Endothelial cell of umbilical vein (primary cell): ENCODE measurements at places on chromosomes 1 and 21. TPM values are rescaled to one million over a fixed set of nuclear protein-coding genes. Genes with fewer than 3 reads are reported as not detected.

DNA sequence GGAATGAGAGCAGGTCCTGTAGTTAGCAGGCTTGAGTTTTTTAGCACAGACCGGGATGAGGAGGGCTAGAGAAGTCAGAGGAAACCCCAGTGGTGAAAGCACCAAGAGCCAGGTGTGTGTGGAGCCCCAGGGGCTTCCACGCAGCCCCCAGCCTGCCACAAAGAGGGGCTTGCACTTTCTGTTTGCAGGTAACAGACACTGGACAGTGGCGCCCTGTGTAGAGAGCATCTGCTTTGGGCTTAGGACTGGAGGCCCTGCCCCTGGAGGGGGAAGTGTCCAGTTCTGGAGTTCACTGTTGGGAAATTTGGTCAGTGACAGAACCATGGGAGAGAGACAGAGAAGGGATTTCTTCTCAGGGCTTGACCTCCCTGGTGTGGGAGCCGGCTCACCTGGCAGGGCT lies 19.5 kb downstream of the AGT start:
- no peak for DNase-seq

DNA sequence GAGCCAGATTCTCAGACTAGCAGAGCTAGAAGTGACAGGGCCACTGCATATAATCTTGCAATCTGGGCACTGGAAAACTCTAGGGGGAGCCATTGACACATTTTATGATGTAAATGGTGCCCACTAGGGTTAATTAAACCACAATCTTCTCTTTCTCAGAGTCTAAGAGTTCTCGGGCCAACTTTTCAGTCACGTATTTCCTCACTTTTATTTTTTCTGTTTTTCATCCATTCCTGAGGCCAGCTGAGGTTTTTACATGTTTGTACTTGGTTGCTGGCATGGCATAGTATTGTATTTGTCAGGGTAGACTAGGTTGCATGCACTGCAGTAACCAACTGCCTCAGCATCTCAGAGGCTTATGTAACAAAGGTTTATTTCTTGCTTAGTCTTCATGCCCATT lies 138.2 kb downstream of the ZNF326 start:
- DNase-seq: peak; percentile 35

DNA sequence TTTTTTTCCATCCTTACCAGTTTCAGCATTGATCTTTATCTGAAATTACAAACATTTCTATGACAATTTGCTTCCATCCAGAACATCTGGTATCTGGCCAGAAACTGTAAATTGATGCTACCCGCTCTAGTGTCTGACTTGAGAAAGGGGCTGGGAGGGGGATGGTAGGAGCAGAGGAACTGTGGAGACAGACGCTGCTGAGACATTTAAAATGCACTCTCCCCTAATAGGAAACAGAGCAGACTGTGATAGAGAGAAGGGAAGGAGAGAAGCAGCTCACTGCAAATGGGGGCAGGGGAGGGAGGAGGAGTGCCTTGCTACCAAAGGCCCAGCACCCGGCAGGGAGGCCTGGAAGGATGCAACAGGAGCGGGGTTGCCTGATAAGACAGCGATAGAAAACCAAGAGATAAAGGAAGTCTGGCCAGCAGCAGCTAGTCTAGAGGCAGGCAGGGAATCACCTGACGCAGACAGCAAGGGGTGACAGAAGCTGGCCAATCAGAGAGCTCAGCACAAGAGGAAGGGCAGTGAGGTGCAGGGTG lies 195.5 kb upstream of the NFIA start:
- DNase-seq: no peak

DNA sequence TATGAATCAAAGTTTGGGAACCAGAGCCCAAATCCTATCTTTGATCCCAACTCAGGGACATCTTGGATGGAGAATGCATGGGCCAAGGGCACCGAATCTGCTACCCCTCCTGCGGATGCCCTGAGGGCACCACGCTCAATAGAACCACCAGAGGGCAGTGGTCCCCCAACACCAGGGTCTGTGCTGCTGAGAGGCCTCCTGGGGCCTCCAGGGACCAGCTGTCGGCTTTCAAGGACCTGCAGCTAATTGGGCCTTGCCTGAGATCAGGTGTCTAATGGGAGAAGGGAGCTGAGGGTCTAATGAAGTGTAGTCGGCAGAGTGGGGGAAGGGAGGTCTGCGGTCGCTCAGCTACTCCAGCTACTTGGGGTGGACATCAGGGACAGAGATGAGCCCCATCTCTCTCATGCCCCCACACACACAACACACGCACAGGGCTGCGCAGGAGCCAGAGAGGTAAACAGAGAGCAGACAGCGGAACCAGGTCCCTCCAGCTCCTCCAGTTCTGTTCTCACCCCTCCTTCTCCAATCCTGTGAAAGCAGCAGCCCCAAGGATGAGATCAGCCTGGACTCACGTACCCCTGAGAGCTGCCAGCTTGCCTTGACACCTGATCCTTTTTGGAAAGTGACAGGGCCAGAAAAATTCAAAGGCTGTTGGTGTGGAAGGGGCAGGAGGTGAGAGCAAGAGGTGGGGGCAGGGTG lies 34.9 kb upstream of the PPP1R15B start:
- peak; percentile 65 for DNase-seq

GRCh38 chr1:20345419-20345818 lies 54.7 kb downstream of the VWA5B1 start:
- no peak for DNase-seq

DNA sequence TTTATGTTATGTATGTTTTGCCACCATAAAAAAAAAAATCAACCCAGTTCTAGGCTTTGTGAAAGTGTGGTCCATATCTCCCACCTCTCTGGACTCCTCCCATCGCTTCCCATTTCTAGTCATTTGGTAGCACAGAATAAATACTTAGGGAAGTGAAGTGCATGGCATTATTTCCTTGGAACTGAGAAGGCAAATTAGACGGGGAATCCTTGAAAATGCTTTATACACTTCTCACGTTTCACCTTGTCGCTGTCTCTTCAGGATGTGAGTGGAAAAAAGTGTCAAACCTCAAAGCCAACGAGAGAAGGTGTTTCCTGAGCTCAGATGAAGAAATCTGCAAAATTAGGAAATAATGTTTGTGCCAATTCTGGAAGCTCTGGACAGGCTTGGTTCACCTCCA lies 209.9 kb downstream of the ATG4C start:
- no peak for DNase-seq

DNA sequence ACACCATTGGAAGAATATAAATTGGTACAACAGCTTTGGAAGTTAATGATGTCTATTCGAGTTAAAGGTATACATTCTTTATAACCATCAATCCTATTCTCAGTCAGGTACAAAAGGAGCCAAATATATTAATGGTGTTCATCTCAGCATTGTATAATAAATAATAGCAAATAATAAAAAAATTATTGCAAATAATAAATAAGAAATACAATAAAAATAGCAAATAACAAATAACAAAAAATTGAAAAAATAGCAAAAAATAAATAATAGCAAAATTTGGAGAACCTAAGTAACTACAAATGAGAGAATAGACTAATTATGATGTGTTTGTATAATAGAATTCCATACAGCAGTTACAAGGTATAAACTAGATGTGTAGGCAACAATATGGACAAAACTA lies 25.6 kb upstream of the NRIP1 start:
- DNase-seq: no peak

GRCh38 chr1:56084246-56084645 lies 495.1 kb downstream of the PLPP3 start:
- DNase-seq: no peak

SYNC gene
- 6.5 and 9.4 TPM in 2 replicates for total RNA-seq

OR10J1 gene
- not detected in 2 replicates for total RNA-seq

CD34 gene
- total RNA-seq: 115 and 174 TPM in 2 replicates

SPRR2E gene
- total RNA-seq: not detected in 2 replicates

BMP8B gene
- total RNA-seq: 0.07 TPM in 1 of 2 replicates, not detected in the other

NPPB gene
- total RNA-seq: not detected in 2 replicates

CENPF gene
- total RNA-seq: 66.2 and 72.9 TPM in 2 replicates
